ENCODE measurements at places on chromosomes 5 and 9.

DNA sequence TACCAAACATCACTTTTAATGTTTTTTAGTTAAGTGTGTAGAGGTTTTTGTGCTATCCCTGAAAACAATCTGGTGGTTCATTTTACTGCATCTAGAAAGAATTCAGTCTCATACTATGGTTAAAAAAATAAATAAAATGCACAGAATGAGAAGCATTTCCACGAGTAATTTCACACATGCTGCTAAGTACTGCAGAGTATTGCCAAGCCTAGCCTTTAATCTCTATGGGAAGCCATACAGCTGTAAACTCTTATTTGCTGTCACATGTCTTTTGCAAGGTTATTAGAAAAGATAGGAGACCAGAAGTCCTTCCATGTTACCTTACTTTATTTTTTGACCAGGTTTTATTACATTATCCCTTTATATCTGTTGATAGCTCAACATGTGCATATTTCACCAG lies 37.6 kb upstream of the MAN2A1 start:
- DNase-seq = no peak

GRCh38 chr9:33184963-33185362 lies 17.8 kb upstream of the B4GALT1 start:
- DNase-seq = no peak

GRCh38 chr9:69637817-69638200 lies 34.4 kb downstream of the APBA1 start:
- DNase-seq = no peak

DNA sequence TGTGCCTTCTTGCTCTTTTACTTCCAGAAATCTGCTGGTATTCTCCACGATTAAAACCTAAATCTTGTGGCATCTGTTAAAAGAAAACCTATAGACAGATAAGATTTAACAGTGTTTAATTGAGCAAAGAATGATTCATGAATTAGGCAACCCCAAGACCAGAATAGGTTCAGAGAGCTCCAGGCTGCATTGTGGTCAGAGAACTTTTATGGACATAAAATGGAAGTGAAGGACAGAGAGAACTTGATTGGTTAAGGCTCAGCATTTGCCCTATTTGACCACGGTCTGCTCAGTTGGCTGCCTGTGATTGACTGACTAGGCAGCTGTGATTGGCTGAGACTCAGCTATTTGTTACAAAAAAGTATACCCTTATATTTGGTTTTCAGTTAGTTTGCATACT lies 10.4 kb upstream of the SLC36A2 start:
- DNase-seq = no peak

DNA sequence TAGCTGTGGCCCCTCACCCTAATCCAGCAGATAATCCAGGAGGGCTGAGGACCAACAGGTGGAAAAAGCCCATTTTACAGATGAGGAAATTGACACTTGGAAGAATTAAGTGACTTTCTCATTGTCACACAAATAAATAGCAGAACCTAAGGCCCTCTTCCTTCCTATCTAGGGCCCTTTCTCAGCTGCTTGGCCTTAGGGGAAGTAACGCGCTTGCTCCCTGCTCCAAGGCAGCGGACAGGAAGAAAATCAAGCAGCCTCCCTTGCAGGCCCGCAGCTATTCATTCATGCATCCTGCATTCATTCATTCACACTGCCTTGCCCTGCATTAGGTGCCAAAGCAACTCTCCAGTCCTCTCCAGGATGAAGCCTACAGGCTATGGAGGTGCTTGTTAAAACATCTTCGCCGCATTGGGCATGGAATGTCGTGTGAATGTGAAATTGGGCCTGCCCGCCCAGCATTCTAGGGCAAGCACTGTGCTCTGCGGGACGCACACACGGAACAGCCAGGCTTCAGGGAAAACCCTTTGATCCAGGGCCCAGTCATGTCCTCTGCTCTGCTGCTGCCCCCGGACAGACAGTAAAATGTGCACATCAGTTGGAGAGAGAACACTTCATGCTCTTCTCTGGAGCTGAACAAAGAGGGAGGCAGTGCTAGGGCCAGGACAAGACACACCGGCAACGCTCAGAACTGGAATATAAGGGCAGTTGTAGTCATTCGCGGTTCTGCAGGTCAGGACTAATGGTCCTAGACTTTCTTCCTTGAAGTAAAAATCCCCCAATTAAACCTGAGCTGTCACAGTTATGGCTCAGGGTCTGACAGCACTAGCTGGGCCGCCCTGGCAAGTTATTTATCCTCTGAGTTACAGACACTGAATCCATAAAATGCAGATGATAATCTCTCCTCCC lies 166.0 kb downstream of the COL23A1 start:
- DNase-seq = no peak
